ENCODE measurements at places on chromosomes 3 and 15.

DNA sequence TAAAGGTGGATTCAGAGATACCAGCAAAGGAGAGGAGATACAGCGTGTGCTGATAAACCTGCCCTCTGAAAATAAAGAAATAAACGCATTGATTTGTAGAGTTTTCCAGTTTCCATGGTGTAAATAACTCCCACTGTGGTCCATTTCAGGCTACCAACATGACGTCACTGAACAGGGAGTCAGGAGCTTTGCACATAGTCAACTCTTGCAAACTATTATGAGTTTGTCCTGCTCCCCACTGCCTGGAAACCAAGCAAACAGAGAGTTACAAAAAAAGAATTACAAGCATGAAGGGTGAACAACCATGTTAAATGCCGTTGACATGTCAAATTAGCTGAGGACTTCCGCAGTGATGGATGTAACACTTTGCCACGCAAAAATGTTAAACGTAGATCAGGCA is 70.4 kb upstream of the GATA2 start:
- no peak for DNase-seq

DNA sequence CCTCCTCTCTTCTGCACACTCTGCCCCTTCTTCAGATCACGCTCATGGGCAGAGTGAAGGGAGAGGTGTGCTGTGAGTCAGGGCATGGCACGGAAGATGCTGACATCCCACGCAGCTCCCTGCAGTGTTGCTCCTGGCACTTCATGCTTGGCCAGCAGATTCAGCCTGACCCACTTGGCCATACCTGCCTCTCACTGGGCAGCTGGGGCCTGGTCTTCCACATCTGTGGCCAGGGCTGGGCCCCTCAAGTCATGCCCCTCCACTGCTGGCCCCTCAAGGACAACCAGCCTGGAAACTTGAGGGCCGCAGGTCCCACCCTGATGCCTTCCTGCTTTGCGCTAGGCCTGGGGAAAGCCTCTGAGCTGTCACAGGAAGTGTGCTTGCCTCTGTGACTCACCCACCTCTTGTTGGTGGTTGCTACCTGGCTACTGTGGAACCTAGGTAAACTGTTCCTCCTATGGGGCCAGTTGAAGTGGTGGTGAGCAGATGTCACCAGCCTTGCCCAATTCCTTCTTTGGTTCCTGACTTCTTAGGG is 48.7 kb downstream of the BSN start:
- DNase-seq, result no peak

- DNase-seq, result no peak
These were observed 792.2 kb downstream of the PLOD2 start for GRCh38 chr3:145368748-145369147.

DNA sequence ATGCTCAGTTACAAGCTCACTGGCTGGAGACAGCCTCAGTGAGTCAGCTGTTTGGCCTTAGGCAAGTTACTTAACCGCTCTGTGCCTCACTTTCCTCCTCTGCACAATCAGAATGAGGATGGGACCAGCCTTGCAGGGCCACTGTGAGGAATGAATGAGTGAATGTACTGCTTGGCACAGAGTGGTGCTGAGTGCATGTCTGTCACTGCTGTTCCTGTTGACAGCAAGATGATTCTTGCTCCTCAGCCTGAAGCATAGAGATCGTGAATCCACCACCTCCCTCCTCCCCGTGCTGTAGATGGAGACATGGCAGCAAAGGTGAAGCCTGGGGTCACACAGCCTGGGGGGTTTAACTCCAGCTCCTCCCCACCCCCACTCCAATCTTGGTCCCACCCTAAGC is 14.6 kb upstream of the GRIP2 start:
- no peak for DNase-seq

GRCh38 chr15:69590932-69591524 is 138.4 kb downstream of the RPLP1 start:
- no peak for DNase-seq

DNA sequence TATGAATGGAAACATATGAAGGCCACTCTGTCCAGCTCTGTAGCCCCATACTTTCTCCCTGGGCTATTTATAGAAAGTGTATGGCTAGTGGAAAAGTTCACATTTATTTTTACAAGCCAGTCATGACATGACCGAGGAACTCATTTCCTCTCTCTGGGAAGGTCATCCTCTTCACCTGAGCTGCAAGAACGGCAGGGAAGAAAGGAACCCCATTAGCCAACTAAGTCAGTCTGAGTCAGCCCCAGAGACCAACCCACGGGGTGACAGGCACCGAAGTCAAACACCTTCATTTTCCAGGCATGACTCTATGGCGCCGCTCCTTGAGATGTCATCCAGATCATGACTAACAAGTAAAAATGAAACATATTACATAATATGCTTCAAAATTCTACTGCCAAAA is 4.8 kb downstream of the PAQR9 start:
- DNase-seq, result no peak

DNA sequence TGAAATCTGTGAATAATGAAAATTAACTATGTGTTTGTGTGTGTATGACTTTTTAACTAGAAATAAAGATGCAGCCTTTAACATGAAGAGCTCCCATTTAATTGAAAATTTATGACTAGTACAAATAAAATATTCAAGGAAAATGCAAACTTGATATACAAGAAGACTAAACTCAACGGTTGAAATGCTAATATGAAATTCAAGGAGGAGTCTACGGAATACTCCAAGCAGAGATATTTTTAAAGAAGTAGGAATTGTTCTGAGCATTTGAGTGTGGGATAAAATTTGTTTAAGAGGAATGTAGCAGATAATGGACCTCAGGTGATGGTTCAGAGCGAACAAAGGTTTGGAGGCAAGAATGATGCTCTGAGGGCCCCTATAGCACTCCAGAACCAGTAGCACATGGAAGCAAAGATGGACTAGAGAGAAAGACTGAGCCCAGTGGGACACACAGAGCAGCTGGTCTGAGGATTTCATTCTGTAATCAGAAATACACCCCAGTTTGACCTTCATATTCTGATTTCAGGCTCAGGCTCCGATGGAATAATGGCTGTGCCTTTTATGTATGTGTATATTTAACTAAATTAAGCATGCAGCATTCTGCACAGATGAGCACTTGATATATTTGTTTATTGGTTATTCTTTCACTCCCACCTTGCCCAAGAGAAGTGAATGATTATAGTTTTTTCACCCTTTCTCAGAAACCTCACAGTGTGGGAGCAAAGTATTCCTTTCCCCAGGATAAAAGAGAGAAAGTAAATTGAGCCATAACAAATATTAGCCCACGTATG is 227.1 kb downstream of the ZPLD1 start:
- DNase-seq, result no peak

- DNase-seq, result peak; percentile 60
These were observed 36.2 kb upstream of the COL6A6 start for GRCh38 chr3:130480736-130481135.

GRCh38 chr3:42980209-42980608 is 1.1 kb downstream of the GASK1A start:
- no peak for DNase-seq

GRCh38 chr3:185423178-185423577 is 60.2 kb downstream of the MAP3K13 start:
- no peak for DNase-seq

DNA sequence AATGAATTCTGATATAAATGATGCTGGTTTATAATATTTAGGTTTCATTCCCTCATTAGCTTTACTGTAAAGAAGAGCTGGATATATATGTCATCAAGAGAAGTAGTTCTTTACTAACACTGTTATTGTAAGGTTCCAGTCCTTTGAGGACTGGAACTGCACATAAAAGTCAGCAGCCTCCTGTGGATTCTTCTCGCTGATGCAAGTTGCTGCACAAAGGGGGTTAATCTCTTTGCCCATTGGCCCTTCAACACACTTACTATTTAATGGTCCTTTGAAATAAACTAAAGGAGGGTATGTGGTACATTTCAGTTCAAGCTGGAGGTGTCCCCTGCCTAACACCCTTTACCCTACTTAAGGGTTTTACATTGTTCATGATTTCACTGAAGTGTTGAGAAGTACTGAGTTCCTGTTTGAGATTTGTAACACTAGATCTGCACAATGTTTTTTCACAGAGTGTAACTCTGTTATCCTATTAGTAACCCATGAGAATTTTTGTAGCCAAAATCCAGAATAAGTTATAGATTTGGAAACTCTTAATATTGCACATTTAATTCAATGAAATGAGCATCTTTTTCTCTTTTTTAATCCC is 43.9 kb downstream of the NR2C2 start:
- DNase-seq, result no peak

DNA sequence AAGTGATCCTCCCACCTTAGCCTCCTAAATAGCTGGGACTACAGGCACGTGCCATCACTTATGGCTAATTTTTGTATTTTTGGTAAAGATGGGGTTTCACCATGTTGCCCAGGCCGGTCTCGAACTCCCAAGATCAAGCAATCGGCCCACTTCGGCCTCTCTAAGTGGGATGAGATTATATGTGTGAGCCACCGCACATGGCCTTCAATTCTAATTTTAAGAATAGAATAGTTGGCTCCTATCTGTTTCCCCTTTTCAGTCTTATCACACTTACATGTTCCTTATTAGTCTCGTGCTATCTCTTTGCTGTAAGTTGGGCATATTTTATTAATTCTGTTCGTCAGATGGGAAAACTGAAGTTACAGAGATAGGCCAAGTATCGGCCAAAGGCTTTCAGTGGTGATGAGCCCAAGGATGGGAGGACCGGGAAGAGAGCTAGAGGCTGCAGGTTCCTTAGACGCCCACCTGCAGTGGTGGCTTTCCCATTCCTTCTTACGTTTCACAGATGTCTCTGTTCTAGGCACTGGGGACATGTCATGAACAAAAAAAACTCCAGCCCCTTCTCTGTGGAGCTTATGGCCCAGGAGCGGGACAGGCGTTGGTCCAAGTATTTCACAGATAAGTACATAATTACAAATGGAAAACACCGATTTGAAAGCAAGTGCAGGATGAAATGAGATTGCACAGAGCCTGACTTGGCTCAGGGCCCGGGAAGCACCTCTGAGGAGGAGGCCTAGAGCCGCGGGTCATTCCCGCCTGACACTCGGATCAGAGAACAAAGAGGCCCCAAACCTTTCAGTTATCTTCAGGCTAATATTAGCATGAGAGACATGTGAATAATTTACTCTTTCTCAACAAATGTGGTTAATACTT is 91.1 kb upstream of the KLF13 start:
- DNase-seq, result peak; percentile 79

- DNase-seq, result no peak
These were observed 84.8 kb downstream of the SERPINI1 start for GRCh38 chr3:167820102-167820865.

- DNase-seq, result no peak
These were observed 19.2 kb upstream of the TFDP2 start for GRCh38 chr3:142168514-142168913.

DNA sequence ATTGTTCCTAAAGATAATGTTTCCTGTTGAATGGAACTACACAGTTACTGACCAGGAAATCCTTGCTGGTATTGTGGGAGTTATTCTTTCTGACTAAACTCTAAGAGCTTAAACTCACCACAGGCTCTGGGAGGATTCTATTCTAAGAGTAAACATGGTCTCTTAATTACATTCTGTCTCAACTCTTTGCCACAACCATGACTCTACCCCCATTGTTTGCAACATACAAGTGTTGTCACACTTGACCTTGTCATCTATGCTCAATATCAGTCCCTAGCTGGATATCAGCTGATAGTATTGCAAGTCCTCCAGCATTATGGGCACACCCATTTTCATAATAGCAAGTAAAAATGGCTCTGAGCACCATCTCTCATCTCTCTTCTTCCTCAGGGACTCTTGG is 29.6 kb upstream of the SECISBP2L start:
- no peak for DNase-seq

DNA sequence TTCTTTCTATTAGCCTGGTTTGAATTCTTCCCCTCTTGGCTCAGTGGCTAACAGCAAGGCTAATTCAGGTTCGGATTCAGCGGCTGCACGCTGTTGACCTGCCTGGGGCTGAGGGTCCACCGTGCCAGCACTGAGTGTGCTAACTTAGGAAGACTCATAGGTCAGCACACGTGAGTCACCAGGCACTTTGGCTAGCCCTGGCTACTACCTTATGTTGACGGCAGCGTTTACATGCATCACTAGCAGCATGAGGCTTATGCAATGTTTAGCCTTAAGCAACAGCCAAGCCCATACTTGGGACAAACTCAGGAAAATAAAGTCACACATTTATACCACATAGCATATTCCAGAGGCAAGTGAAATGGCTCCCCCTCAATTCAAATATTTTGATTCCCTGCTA is 137.7 kb downstream of the RAB11A start:
- DNase-seq, result no peak
